ENCODE measurements at places on chromosomes 12 and 14.

GRCh38 chr12:19402211-19402610 is 37.1 kb upstream of the AEBP2 start:
- no peak for DNase-seq

GRCh38 chr14:52241087-52241793 is 26.3 kb upstream of the PTGDR start:
- DNase-seq = no peak

DNA sequence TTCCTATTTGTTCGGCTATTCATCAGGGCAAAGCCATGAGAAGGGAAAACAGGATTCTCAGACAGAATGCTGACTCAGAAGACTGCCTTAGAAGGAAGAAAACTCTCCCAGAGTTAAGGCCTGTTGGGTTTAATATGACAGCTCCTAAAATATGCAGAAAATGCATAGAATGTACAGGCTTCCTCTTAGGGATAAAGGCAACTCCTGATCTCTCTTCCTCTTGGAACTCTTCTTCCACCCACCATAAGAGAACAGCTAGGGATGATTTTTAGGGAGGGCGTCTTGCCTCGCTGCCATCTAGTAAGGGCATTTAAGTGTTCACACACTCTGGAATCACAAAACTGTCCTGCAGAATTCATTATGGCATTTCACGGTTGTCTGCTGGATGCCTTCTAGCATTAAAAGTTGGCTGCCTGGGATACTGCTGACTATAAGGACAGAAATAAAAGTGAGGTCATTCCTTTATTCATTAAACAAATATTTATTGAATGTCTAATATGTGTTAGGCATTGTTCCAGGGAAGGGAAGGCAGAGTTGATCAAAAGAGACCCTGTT is 73.7 kb downstream of the DCAF5 start:
- DNase-seq = no peak

DNA sequence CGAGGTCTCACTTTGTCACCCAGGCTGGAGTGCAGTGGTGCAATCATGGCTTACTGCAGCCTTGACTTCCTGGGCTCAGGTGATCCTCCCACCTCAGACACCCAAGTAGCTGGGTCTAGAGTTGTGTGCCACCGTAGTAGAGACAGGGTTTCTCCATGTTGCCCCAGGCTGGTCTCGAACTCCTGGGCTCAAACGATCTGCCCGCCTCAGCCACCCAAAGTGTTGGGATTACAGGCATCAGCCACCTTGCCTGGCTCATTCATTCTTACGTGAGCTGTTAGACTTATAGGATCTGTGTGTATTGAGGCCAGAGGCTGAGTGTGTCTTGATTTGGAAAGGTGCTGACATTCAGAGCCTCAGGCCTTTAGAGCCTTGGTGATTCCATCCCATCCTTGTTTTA is 128.1 kb downstream of the SLC25A47 start:
- no peak for DNase-seq

DNA sequence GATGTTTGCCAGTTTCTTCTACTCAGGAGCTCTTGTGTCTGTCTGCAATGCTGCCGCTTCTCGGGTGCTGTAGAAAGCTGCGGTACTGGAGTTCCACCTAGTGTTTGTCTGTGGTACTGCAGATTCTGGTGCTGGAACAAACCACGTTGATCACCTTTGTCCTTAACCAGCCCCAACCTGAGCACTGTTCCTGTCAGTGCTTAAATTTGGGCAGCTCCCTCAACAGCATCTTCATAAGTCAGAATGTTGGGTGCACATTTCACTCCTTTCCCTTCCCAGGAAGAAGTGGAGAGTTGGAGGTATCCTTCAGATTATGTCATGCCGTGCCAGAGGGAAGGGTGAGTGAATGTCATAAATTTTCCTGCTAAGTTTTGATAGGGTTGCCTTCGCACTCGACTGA is 48.7 kb upstream of the LALBA start:
- DNase-seq = no peak

- DNase-seq = no peak
Observed at GRCh38 chr12:32970465-32971110, 74.0 kb upstream of the PKP2 start.

GRCh38 chr14:91484186-91484585 is 25.9 kb downstream of the PPP4R3A start:
- no peak for DNase-seq
